A549 treated with DMSO at 1 μM for 4 hours (cell line): ENCODE measurements at places on chromosomes 3 and 15. TPM values are rescaled to one million over a fixed set of nuclear protein-coding genes. Genes with fewer than 3 reads are reported as not detected.

OR5K2 gene
- not detected in 5 replicates for total RNA-seq

ESYT3 gene
- total RNA-seq = 0.56 to 1.0 TPM (median 0.78 TPM) in 5 replicates

ASB14 gene
- not detected in 5 replicates for total RNA-seq

SCN11A gene
- 0.01 TPM in 1 of 5 replicates, not detected in the others for total RNA-seq

MITF gene
- 7.2 to 12.4 TPM (median 8.5 TPM) in 5 replicates for total RNA-seq
